Ovary (tissue), 10 donors: ENCODE measurements at places on chromosomes 1 and 21. TPM values are rescaled to one million over a fixed set of nuclear protein-coding genes. Genes with fewer than 3 reads are reported as not detected.

MYCBP gene
- 14.4 TPM for total RNA-seq

NMNAT2 gene
- 0.79 TPM for total RNA-seq

TSPEAR gene
- 0.11 TPM for total RNA-seq

NUCKS1 gene
- 104 TPM for total RNA-seq

MORC3 gene
- total RNA-seq = 49.6 TPM

FAM78B gene
- 0.83 TPM for total RNA-seq

SERTAD4 gene
- 4.2 TPM for total RNA-seq

GLIS1 gene
- 0.31 TPM for total RNA-seq

- DNase-seq = no peak
Measured at GRCh38 chr1:48730164-48730910, 46.4 kb downstream of the BEND5 start.

- DNase-seq = no peak
Measured at GRCh38 chr1:21724098-21724497, 54.9 kb upstream of the RAP1GAP start.

GRCh38 chr1:206967096-206967849 lies 3.0 kb downstream of the FCAMR start:
- DNase-seq = no peak

DNA sequence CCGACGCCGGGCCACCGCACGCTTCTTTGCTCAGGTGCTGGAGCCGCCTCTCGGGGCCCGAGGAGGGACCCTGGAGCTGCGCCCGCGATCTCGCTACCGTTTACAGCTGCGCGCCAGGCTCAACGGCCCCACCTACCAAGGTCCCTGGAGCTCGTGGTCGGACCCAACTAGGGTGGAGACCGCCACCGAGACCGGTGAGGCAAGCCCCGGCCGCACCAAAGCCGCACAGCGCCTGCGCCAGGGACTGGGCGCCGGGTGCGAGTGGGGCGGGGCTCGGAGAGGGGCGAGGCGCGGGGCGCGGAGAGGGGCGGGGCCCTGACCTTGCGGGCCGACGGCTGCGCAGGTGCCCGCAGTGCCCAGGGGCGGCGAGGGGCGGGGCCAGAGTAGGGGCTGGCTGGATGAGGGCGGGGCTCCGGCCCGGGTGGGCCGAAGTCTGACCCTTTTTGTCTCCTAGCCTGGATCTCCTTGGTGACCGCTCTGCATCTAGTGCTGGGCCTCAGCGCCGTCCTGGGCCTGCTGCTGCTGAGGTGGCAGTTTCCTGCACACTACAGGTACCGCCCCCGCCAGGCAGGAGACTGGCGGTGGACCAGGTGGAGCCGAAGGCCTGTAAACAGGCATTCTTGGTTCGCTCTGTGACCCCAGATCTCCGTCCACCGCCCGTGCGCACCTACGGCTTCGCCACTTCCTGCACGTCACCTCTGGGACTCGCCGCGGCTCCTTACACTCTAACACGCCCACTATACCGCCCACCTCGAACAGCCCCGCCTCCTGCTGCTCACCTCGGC lies 9.8 kb upstream of the CDC20 start:
- peak; percentile 85 for DNase-seq

GRCh38 chr1:155184351-155184811 lies 10.7 kb downstream of the TRIM46 start:
- peak; percentile 31 for DNase-seq

DNA sequence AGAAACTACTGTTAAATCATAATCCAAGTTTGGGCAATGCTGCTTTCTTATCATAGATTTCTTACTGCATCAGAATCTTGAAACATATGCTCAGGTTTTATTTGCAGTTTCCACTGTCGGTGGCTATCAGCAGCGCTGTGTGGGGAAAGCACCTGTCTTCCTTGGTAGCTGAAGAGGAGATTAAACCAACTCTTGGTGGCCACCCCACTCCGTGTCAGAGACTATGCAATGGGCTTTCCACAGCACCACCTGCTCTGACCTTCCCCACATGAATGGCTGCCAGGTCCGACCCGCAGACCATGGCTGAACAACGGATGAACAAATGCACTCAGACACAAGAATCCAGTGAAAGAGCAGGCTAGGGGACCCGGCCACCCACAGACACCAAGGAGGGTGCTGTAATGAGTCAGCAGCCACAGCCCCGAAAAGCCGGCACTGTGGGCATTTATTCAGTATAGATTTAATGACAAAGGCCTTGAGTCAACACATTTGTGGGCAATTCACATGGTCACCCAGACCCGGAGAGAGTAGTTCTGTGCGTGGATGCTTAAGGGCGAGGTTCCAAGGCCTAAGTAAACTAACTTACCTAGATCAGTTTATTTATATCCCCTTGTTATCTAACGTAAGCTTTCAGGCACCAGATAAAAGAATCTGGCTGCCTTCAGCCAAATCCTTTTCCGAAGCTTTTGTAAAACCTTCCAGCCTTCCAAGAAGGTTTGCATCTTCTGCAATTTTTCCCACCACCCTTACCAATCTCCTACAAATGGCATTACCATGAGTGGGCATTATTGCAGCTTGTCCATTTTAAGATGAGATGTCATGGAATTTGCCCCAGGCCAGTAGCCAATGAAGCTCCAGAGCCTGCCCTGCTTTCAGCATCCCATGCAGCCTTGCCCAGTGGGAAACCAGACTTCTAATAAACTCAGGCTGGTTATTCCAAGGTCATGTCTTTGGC lies 82.7 kb downstream of the HLCS start:
- no peak for DNase-seq

DNA sequence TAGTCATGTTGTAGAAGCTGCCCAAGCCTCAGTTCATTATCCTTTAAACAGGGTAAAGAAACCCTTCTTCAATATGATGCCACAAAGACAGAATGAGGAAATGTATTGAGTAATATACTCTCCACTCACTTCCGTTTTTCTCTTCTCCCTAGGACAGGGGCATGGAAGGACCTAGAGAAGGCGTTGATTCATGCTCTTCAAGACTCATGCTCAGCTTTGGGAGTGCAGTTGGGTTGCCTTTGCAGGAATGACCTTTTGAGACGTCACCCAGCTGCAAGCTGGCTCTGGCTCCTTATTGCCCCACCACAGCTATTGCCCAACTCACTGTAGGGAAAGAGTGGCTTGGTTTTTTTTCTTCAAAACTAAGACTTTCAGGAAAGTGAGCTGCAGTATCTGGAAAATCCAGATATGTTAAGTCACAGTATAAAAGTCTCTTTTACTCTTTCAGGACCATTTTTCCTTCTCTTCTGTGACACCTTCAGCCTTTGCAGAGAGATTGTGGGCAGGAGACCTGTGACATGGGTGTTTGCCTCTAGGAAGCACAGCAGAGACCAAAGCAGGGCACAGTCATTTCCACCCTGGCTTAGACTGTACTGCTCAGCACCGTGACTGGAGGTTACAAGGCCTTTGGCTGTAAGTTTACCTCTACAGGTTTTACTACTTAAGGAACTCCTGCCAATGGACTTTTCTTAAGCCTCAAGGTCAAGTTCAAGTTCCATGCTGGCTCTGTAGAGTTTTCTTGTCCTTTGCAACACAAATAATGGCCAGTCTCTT lies 39.5 kb downstream of the XCL2 start:
- peak; percentile 37 for DNase-seq
